ENCODE measurements at places on chromosomes 7 and 10. TPM values are rescaled to one million over a fixed set of nuclear protein-coding genes. Genes with fewer than 3 reads are reported as not detected.

DNA sequence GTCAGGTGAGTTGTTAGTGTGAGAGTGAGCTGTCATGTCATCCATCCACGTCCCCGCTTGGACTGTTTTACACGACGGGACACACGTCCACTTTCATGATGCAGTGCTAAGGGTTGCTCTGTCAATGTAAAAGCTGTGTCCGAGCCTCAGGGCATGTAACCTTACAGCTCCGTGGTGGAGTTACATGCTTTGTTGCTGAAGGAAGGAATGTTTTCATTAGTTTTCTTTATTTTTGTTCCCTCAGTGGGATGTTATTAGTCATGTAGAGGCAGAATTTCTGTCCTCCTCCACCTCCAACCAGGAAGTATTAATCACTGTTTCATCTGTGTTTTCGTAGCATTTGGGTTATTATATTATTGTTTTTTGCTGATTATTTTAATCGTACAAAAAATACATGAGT lies 88.6 kb downstream of the NRG3 start:
- DNase-seq, result no peak

DNA sequence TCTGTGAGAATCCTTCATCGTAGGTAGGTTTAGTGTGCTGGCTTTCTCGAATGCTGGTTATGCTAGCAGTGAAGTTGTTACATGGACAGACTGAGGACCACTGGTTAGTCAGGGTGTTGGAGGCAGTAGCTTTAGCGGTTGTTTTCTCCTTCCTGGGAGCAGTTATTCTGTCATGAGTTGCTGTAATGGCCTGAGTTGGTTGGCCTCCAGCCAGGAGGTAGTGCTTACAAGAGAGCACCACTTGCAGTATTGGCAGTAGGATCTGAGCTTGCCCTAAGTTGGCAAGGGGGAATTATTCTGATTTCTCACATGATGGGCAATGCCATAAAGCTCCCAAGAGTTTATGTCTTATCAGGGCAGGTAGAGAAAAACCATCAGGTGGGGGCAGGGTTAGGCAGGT lies 58.0 kb downstream of the IPMK start:
- no peak for DNase-seq

- no peak for DNase-seq
Measured at GRCh38 chr7:98562871-98563495, 54.1 kb upstream of the NPTX2 start.

DNA sequence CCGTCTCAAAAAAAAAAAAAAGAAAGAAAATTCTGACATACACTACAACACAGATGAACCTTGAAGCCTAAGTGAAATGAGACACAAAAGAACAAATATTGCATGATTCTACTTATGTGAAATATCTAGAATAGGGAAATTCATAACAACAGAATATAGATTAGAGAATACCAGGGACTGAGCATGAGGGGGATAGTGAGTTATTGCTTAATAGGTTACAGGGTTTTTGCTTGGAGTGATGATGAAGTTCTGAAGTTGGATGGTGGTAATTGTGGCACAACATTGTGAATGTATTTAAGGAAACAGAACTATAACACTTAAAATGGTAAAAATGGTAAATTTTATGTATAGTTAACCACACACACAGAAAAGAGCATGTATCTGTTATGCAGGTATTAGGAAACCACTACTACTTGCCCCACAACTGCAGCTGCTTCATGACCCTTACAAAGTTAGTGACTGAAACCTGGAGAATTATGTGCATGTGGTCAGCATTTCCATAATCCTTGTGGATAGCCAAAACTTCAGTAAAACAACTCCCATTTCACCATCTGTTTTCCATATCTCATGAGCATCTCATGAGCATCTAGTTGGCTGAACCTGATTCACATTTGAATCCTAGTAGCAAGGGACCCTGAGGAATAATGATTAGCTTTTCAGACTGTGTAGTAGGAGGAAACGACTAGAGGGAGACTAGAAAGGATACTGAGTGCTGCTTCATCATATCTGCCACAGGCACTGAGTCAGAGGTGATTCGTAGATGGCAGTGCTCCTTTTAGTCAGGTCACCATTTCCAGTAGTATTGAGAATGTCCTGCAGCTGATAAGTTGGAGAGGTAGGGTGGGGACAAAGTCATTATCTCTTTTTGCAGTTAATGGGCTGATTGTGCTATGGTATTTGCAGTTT lies 26.3 kb downstream of the SAMD8 start:
- DNase-seq, result peak; percentile 19

- no peak for DNase-seq
Measured at GRCh38 chr7:156940421-156941122, 8.9 kb upstream of the NOM1 start.

DNA sequence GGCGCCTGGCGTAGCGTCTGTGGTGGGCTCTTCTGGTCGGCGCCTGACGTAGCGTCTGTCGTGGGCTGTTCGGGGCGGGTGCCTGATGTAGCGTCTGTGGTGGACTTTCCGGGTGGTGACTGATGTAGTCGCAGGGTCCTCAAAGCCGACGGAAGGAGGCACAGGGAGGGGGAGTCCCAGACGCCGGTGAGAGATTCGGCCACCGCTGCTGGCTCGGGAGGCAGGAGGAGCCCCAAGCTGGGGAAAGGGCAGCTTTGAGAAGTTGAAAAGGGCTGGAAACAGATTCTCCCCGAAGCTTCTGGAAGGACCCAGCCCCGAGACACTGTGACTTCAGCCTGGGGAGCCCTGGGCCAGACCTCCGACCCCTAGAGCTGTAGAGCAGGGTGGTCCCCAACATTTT lies 105.7 kb downstream of the DNAJB6 start:
- no peak for DNase-seq

- DNase-seq, result no peak
Measured at GRCh38 chr7:141452911-141453310, 98.3 kb upstream of the AGK start.

The CDH23 gene
- total RNA-seq, result 0.18 TPM

GRCh38 chr10:126519185-126519584 lies 130.9 kb upstream of the ADAM12 start:
- DNase-seq, result no peak

DNA sequence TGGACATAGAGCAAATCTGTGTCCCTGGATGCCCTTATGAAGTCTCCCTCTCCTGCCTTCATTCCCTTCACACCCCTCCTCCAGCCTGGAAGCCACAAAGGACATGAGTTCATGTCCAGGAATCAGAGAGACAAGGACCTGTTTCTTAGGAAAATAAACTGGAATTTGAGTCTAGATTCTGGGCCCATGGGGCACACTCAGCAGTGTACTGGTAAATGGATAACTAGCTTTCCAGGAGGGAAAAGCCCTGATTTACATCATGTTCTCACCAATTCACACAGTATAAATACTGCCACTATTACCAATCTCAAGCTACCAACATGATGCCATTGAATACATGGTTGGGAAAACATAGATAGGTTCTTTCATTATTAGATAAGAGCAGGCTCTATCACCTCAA lies 9.9 kb downstream of the FAM237B start:
- no peak for DNase-seq

DNA sequence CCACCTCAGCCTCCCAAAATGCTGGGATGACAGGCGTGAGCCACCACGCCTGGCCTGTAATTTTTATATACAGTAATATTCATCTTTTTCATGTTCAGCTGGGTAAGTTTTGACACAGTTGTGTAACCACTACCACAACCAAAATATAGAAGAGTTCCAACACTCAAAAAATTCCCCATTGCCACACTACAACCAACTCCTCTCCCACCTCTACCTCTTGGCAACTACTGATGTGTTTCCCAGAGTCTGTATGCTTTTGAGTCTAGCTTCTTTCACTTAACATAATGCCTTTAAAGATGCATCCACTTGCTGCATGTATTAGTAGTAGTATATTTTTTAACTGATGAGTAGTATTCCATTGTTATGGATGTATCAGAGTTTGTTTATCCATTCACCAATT lies 90.7 kb downstream of the SRPK2 start:
- DNase-seq, result no peak

DNA sequence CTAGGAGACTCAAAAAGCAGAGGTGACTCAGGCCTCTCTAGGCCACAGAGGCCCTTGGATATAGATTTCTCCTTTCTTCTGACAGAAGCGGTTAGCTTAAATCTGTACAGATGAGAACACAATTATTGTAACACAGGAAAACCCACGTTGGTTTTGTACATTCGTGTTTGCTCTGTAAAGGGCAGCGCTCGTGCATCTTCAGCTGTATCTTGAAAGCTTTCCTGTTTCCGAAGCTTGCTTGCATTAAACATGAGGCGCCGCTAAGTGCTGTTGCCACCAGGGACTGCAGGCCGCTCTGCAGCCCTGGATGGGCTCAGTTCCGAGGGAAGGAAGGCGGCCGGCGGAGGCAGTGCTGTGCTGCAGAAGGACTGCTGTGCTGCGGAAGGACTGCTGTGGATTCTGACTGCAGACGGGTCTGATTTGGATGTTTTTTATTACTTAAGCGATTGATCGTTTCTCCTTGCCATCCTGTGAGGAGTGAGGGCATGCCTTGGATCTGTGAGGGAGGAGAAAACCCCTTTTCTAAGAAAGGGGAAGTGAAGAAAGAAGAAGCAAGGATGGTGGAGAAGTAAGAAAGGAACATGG lies 53.3 kb downstream of the FHIP2A start:
- no peak for DNase-seq

- DNase-seq, result no peak
Measured at GRCh38 chr10:35340975-35341374, 4.7 kb downstream of the CCNY start.

GRCh38 chr7:2558629-2559282 lies at the start of gene IQCE:
Gene IQCE, plus strand, starts transcription at chr7:2558979. Its CDS starts 203 bp downstream, at chr7:2559182.
- DNase-seq, result peak; percentile 97

The LLCFC1 gene
- total RNA-seq, result not detected

- DNase-seq, result no peak
Measured at GRCh38 chr7:51128545-51129435, 187.8 kb downstream of the COBL start.

The CPEB3 gene
- total RNA-seq, result 1.7 TPM

GRCh38 chr7:73663033-73663432 lies 4.6 kb upstream of the VPS37D start:
- no peak for DNase-seq

The HABP2 gene
- total RNA-seq, result not detected

DNA sequence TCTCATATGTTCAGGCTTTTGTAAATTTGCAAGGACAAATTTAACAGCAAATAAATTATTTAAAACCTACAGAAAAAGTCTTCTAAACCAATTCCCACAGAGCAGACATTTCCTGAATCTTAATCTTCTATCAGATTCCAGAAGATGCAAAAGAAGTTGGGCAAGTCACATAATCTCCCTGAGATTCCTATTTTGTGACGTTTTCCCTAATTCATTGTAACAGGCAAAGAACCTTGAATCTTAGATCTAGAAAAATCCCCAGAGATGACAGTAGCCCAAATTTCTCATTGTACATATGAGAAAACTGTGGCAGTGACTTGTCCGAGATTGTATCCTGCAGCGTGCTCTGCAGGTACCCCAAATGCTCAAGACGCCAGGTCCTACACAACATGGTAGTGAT lies 4.9 kb downstream of the ITPRID1 start:
- no peak for DNase-seq

The WEE2 gene
- not detected for total RNA-seq

DNA sequence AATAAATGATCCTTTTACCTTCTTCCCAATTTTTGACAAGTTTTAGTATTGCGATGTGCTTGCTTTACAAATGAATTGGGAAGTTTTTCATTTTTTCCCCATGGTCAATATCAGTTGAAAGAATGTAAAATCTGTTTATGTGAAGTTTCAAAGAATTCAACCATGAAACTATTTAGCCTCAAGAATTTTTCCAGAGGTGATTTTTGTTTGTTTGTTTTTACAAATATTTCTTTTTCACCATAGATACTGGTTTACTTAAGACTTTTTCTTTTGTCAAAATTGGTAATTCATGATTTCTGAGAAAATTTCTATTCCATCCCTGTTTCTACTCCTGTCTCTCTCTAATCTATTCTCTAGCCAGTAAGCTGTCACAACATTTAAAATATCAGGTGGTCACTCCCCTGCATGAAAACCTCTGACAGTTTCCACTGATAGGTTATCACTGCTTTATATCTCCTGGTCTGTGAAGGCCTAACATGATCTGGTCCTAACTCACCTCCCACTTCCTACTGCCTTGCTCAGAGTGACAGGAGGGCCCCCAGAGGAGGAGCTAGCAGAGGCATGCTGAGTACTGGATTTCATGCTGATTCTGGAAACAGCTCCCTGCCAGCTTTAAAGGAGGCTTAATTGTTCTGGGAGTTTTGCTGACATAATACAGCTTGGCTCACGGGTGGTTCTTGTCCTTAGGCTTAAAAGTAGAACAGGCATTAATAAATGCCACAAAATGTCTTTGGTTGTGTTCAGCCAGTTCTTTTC lies 7.6 kb upstream of the ARMS2 start:
- DNase-seq, result no peak

DNA sequence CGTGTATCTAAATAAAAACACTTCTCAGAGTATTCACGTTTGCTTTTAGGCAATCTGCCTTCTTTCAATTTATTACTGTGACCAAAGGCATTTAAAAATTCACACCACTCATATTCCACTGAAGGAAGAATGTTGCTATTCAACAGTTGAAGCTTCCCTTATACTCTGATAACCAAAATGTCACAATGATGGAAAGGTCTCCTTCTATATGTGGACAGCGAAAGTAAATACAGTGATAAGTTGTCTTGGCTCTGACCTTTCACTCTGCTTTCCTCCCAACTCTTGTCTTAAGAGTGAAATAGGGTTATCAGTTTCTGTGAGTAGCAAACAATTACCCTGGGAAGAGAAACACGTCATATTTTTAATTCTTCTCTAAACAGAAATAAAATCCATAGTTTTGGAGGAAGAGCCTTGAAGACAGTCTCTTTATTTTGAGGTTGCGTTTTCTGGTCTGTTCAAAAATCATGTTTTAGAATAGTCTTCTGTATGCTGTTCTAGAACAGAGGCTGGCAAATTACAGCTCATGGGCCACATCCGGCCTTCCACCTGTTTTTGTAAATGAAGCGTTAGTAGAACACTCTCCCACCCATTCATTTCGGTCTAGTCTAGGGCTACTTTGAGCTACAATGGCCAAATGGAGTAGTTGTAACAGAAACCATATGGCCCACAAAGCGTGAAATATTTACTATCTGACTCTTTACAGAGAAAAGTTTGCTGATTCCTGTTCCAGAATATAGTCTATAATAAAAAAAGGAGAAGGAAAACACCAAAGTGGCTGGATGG lies 41.3 kb downstream of the ETV1 start:
- DNase-seq, result peak; percentile 23

GRCh38 chr7:101167645-101168411 lies 2.5 kb upstream of the VGF start:
- no peak for DNase-seq
